ENCODE measurements at places on chromosomes 6 and 20.
A peak's percentile ranks its signal among the peaks of the same experiment; 100 is the strongest.

DNA sequence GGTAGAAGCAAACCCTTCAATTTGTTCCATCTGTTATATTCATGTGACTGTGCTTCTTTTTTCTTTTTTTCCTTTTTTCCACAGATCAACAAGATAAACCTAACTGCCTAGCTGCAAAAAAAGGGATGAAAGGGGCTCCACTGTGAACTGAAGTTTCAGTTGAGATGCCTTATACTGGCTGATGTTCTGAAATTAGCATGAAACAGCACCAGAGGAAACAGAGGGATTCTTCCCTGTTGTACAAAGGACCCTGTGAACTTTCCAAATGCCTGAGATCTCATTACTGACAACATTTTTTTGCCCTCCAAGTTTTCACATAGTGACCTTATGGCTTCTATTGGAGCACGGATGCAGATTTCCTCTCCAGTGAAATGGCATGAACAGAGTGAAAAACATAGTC is 302.7 kb upstream of the TFAP2D start:
- H3K4me1 ChIP-seq: no peaks in the 10 kb centered on the region
- no peaks in the 10 kb centered on the region for H3K27me3 ChIP-seq
- DNase-seq: no peak
- no peaks in the 10 kb centered on the region for H3K36me3 ChIP-seq
- no peak overlapping the region for H3K4me3 ChIP-seq
- H3K27ac ChIP-seq: no peak overlapping the region

DNA sequence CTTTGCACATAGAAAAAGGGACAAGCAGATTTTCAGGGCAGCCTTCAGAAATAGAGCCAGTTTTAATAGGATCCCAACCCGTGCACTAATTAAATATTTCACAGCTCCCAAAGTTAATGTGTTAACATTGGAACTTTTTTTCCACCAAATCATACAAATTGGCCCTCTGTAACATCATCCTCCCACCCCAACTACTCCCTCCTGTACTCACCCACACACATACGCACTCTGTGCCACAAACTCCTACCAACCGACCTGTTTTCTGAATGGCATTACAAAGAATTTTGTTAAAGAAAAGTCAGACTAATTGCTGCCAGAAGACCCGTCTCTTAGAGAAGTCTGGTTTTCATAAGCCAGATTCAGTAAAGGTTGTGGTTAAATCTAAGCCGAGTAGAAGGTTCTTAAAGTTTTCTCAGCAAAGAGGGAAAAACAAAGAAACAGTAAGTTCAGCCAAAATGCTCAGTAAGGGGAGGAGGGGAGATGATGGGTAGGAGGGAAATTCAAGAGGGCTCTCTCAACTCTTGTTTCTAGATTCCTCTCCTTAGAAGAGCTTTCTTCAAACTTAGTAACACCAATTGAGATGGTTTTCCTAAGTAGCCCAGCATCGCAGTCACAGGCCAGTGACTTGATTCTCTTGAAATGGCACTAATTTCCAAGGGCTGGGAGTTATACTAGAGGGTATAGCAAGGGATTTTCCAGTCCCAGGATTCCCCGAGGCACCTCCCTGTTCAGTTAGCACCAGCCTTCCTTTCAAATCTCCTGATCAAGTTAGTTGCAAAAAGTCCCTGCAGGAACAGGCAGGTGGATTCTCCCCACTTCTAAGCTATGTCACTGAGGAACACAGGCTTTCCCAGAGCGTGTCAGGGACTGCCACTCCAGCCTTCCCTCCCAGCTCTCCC is 27.9 kb downstream of the TFAP2A start:
- H3K27me3 ChIP-seq: peaks cover 46% of the 10 kb centered on the region
- no peak overlapping the region for H3K4me3 ChIP-seq
- H3K4me1 ChIP-seq: peaks cover 16% of the 10 kb centered on the region
- no peak for DNase-seq
- no peaks in the 10 kb centered on the region for H3K36me3 ChIP-seq

DNA sequence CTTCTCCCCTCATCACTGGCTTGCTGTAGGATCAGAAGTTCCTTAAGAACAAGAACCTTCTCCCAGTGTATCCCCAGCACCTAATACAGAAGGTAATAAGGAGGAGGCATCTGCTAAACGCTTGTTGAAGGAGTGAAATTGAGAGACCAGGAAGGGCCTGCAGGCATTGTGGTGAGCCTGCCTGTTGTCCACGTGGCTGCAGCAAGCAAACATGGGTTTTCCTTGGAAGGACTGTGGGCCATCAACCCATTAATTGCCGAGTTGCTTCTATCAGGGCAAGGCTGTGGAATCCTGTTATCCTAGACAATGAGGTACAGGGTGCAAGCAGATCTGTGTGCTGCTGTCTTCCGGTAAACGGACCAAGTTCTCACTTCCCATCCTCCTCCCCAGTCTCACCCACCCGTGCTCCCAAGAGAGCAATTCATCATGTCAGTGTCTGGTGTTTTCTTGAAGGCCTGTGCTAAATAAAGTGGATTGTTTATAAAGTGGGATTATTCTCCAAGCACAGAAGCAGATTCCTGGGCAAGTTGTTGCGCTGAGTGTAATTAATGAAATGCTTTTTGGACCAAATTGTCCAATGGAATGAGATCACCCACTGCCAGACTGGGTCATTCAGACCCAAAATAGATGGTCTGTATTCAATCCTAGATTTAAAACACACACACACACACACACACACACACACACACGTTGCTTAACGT is 164.6 kb upstream of the CDYL start:
- H3K4me1 ChIP-seq: no peaks in the 10 kb centered on the region
- H3K36me3 ChIP-seq: no peaks in the 10 kb centered on the region
- no peak overlapping the region for H3K4me3 ChIP-seq
- H3K27me3 ChIP-seq: no peaks in the 10 kb centered on the region
- DNase-seq: peak; percentile 73

DNA sequence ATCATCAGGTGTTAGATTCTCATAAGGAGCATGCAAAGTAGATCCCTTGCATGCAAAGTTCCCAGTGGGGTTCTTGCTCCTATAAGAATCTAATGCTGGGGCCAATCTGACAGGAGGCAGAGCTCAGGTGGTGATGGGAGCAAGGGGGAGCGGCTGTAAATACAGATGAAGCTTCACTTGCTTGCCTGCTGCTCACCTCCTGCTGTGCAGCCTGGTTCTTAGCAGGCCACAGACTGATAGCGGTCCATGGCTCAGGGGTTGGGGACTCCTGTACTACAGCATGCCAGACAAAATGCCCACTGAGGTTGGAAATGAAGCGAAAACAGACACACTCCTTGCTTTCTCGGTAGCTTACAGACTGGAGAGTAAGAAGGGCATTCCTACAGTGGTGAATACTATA is 386.8 kb downstream of the PLCB1 start:
- H3K27me3 ChIP-seq: no peaks in the 10 kb centered on the region
- H3K4me1 ChIP-seq: no peaks in the 10 kb centered on the region
- no peak for DNase-seq
- no peaks in the 10 kb centered on the region for H3K36me3 ChIP-seq
- H3K27ac ChIP-seq: no peak overlapping the region
